Activated CD4-positive, alpha-beta T cell treated with anti-CD3 and anti-CD28 coated beads for 24 hours (primary cell): ENCODE measurements at places on chromosomes 3 and 15.

GRCh38 chr3:101870138-101870537, 20.8 kb downstream of the NFKBIZ start:
- DNase-seq, result no peak

GRCh38 chr15:80106051-80106450, 46.6 kb downstream of the ZFAND6 start:
- no peak for DNase-seq

GRCh38 chr15:41928637-41929620, 35.1 kb upstream of the SPTBN5 start:
- no peak for DNase-seq

DNA sequence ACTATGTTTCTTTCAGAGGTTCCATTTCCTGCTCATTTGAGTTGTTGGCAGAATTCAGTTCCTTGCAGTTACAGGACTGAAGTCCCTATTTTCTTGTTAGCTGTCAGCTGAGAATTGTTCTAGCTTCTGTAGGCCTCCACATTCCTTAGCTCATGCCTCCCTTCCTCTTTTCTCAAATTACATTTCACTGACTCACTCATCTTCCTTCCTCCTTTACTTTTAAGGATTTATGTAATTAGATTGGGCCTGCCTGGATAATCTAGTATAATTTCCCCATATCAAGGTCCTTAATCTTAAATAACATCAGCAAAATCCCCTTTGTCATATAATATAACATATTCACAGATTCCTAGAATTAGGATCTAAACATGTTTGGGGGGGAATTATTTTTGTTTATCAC, 40.6 kb upstream of the RBMS3 start:
- DNase-seq, result no peak

GRCh38 chr3:116569611-116570010, 124.3 kb upstream of the LSAMP start:
- no peak for DNase-seq

DNA sequence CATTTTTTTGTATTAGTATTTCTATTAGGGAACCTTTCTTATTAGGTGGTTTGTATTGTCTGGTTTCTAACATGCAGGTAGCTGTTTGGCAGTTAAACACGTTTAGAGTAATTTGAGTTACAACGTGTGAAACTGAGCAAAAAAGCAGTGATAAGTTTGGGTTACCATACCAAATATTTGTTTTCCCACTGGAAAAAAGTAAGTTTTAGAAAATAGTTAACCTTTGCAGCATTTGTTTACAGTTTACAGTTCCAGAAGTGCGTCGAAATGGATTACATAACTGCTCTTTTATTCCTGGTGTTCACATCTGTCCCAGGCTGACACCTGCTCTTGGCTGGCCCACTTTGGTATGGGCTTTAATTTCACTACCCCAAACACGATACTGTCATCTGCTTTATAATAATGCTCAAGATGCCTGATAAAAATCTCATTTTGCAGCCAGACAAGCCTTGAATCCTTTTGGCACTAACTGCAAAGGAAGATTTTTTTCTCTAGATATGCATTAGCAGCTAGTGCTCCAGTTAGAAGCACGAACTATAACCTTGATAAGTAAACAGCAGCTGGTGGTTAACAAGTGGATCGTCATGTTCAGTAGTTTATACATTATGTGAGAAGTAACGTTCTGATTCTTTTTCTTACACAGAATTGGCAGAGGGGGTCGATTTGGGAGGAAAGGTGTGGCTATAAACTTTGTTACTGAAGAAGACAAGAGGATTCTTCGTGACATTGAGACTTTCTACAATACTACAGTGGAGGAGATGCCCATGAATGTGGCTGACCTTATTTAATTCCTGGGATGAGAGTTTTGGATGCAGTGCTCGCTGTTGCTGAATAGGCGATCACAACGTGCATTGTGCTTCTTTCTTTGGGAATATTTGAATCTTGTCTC, 5.3 kb downstream of the EIF4A2 start:
- no peak for DNase-seq
